ENCODE measurements at places on chromosomes 1 and 21. TPM values are rescaled to one million over a fixed set of nuclear protein-coding genes. Genes with fewer than 3 reads are reported as not detected.

GRCh38 chr1:25430967-25431881 lies 527 bp downstream of the MACO1 start:
- DNase-seq, result no peak

DNA sequence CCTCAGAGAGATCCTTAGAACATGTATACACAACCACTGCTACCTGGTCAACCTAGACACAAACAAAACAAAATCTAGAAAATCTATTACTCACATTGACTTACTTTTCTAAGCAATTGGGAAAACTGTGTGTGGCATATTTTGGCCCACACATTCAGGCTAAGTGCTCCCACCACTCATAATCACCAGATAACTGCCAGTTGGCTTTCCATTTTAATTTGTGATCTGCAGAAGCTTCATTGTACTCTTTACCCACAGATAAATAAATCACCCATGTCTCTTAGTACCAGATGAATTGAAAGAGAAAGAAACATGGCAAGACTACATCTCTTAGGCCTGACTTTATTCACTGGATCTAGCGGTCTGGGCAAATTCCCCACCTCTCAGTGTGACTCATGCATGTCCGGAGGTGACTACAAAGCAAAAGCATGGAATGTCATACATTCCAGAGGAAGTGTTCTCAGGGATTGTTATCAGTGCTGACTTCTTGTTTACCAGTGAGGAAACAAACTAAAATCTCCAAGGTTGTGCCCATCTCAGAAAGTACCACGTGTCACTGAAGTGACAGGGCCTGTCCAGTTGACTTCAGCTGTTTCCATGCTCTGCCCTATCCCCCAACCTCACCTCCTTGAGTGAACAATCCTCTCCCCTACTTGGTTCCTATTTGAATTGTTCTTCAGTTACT lies 52.4 kb upstream of the BCL10 start:
- DNase-seq, result peak; percentile 100

- no peak for DNase-seq
These were observed 59.0 kb upstream of the C8B start for GRCh38 chr1:57024855-57025254.

DNA sequence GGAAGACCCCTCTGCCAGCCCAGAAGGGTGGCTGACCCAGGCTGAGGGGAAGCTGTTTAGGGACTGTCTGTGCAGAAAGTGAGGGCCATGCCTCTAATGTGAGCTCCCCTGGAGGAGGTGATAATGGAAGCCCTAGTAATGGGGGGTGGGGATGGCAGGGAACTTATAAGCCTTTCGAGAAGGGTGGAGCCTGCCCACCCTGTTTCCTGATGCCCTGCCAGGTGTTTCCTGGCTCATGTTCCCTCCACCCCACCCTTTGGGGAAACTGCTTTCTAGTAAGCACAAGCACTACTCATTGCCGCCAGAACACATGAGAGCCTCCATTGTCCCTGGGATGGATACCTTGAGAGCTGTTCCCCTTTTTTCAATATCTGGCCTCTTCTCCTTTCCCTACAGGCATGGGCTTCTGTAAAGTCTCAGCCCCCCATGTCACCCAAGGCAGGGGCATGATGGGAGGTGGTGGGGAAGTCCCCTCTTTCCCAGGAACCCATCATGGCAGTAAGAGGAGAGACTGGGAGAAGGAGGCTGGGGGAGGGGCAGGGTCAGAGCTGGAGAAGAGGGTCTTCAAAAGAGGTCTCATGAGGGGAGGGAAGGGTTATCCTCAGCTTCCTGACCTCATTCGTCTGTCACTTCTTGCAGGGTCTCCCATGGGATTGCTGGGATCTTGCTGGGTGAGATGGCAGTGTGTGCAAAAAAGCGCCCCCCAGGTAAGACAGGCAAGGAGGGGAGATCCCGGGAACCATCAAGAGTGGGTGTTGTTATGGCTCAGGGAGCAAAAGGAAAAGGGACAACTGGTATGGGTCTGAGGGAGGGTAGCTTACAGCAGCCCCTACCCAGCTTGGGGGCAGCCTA lies 2.4 kb downstream of the ATP8B2 start:
- DNase-seq, result no peak

- peak; percentile 92 for DNase-seq
These were observed 6.9 kb upstream of the S100A2 start for GRCh38 chr1:153572569-153573015.

DNA sequence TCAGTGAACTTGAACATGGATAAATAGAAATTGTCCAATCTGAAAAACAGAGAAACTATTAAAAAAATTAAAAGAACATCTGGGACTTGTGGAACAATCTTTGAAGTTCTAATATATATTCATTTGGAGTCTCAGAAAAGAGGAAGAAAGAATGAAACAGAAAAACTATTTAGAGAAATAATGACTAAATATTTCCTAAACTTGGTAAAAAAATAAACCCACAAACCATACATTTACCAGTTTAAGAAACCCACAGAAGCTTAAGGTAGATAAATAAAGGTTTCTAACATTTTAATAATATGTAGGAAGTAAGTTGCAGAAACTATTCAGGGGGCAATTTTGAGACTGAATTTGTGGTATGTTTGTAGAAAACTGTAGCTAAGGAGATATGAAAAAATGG lies 437.8 kb downstream of the PTBP2 start:
- DNase-seq, result no peak

DNA sequence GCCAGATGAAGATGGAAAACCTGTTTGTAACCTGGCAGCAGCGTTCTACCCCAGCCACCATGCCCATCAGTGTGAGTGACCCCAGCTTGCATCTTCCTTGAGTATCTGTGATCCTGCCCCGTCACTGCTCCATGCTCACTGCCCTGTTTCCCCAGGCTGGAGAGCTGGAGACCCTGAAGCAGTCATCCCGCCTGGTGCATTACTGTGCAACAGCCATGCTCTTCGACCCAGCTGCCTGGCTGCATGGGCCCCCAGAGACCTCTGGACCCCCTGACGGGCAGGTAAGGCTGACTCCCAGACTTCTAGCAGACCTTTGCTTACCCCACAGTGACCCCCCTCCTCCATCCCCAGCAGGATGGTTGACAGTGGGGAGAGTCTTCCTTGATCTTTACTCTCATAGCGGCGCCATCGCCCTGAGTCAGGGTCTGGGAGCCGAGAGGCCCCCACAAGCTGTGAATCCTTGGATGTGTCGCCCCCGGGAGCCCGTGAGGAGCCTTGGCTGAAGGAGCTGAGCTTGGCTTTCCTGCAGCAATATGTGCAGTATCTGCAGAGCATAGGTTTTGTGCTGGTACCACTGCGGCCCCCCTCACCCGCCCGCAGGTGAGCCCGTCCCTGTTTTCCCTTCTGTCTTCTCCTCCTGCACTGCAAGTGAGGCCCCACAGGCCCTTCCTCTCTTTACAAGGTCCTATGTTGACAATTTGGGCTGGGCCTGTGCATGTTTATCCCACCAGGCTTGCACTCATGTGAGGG lies 10.4 kb downstream of the HYI start:
- DNase-seq, result no peak

- DNase-seq, result no peak
These were observed 8.4 kb downstream of the SLC1A7 start for GRCh38 chr1:53134042-53134485.

- no peak for DNase-seq
These were observed 36.2 kb downstream of the LDLRAP1 start for GRCh38 chr1:25579292-25580252.

DNA sequence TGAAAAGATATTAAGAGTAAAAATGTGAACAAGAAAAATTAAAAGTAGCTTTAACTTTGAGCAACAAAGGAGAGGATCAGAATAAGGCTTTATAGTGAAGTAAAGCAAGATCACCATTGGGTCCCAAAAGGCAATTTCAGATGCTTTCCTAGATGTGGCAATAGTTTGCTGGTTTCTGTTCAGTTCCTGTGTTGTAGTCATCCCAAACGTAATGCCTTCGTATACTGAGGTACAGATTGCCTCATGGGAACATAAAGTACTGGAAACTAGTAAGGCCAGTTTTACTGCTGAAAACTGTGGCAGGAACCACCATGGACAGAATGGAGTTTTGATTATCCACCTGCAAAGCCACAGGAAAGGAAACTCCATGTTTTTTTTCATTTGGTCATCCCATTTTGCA lies 283.5 kb upstream of the SGIP1 start:
- DNase-seq, result no peak

DNA sequence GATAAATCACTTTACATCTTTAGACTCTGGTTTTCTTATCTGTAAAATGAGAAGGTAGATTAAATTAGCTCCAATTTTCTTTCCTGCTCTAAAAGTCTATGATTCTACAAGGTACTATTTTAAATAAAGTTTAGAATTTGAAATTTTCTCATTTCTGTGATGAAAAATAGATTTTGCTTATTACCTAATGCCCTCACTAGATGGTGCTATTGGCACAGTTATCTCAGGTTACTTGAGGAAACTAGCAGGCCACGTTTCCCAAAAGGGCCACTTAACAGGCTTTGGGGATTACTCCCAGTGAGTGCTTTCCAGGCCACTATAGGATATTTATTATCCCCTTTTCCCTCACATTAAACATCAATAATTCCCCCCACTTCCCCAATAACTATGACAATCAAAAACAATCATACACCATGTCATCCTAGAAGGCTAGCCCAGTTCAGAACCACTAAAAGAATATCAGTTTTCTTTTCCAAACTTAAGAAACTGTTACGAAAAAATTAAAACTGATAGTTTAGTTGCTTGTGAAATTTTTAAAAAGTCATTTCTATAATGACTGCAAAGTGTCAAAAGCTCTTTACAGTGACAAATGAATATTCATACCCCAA lies 30.6 kb downstream of the OMA1 start:
- DNase-seq, result peak; percentile 74

GRCh38 chr1:76218888-76219287 lies 144.3 kb downstream of the ST6GALNAC3 start:
- DNase-seq, result no peak

GRCh38 chr1:227318853-227319607 lies 738 bp upstream of the CDC42BPA start:
- peak; percentile 77 for DNase-seq

GRCh38 chr1:119702384-119702783 lies 9.3 kb upstream of the PHGDH start:
- peak; percentile 57 for DNase-seq

- peak; percentile 30 for DNase-seq
These were observed 42.6 kb upstream of the KLF17 start for GRCh38 chr1:44076066-44076465.

GRCh38 chr1:216450227-216450626 lies 27.0 kb upstream of the USH2A start:
- no peak for DNase-seq

DNA sequence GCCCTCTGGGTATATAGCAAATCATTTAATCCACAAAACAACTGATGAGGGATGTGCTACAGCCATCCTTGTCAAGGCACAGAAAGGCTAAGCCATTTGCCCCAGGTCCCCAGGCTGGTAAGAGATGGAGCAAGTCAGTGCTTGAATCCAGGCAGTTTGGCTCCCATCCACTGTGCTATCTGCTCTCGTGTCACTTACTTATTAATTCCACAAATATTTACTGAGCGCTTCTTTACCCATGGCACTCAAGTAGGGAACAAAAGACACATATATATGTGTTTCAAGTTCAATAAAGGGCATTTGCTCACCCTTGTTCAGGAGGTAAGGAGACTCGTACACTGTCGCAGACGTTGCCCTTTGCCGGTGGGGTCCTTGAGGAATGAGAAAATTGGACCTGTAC lies 38.6 kb upstream of the MPZL1 start:
- no peak for DNase-seq

- peak; percentile 60 for DNase-seq
These were observed 19.2 kb downstream of the CRCT1 start for GRCh38 chr1:152533327-152533938.

DNA sequence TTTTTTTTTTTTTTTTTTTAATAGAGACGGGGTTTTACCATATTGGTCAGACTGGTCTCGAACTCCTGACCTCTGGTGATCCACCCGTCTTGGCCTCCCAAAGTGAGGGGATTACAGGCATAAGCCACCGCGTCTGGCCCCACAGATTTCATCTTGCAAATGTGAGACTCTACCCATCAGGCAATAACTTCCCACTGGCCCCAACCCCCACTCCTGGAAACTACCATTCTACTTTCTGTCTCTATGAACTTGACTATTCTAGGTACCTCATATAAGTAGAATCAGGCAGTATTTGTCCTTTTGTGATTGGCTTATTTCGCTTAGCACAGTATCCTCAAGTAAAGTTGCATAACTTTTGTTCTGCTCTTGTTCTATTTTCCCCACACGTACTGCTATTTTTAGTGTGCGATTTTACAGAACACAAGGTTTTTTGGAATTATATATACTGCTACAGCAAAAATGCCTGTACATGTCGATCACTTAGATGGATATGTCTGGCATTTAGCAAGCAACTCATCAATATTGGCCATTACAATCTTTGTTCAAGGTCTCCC lies 40.2 kb downstream of the ECE1 start:
- DNase-seq, result no peak

- peak; percentile 28 for DNase-seq
These were observed 35.6 kb downstream of the SHCBP1L start for GRCh38 chr1:182917378-182917777.

DNA sequence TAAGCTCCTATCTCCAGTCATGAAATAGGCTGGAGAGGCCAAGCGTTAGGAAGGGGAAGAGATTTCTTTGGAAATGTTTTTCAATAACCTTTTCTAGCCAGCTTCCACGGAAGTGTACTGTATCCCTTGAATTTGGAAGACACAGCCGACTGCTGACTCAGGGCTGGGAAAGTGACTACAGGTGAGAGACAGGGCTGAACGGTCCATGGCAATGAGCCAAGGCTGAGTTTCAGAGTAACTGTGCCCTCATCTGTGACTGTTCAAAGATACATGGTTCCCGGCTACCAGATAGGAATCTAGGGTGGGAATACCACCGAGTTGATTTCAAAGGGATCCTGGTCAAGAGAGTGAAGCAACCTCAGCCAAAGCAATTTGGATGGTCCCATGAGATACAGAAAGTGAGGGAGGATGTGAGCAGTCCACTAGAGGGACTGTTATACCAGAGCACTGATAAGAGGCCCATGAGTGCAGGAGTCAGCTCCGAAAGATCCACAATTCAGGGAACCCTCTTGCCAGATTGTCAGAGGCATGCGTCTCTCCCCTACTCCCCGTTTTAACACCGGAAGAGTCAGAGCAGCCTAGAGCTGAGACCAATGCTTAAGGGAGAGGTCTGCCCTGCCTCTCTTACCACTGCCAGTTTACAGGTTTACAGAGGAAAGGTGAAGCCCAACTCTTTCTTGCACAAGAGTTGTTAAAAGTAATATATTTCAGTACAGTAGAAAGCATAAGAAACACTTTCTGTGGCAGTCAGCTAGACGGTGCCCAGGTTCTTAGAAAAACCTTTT lies 3.2 kb upstream of the KRTAP19-8 start:
- DNase-seq, result no peak

SLFNL1 gene
- 0.15 TPM for total RNA-seq

PHLDA3 gene
- 7.6 TPM for total RNA-seq

SHISAL2A gene
- 0.15 TPM for total RNA-seq

PDZK1IP1 gene
- 0.81 TPM for total RNA-seq

GSTM4 gene
- total RNA-seq, result 37.4 TPM

PTGS2 gene
- 29.4 TPM for total RNA-seq

IQCC gene
- total RNA-seq, result 8.7 TPM

PDE9A gene
- total RNA-seq, result not detected

DIP2A gene
- total RNA-seq, result 9.3 TPM

OR6N1 gene
- total RNA-seq, result not detected

EVA1C gene
- total RNA-seq, result 8.1 TPM

NFASC gene
- total RNA-seq, result 17.6 TPM

KLHDC7A gene
- not detected for total RNA-seq

GCLM gene
- 27.4 TPM for total RNA-seq

All from M059J (cell line).